ENCODE measurements at places on chromosomes 12 and 14.

GRCh38 chr14:53306911-53307310 is 153.8 kb upstream of the DDHD1 start:
- DNase-seq: peak; percentile 67

- DNase-seq: no peak
Measured at GRCh38 chr12:24752763-24753462, 196.0 kb downstream of the BCAT1 start.

- DNase-seq: no peak
Measured at GRCh38 chr12:124015494-124016461, 42.8 kb downstream of the ZNF664 start.

DNA sequence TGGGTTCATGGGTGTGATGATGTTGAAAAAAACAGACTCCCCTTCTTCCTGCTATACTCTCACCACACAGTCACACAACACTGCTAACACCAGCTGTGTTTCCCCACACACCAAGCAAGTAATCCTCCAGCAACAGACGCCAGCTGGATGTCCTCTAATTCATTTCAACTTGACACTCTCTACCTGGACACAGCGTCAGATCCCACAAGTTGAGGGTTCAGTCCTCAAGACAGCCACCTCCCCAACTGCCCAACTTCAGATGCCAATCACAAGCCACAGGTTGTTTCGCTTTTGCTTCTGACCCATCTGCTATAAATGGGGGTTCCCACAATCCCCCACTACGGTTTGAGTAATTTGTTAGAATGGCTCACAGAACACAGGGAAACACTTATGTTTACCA is 49.3 kb downstream of the TMEM30B start:
- no peak for DNase-seq

DNA sequence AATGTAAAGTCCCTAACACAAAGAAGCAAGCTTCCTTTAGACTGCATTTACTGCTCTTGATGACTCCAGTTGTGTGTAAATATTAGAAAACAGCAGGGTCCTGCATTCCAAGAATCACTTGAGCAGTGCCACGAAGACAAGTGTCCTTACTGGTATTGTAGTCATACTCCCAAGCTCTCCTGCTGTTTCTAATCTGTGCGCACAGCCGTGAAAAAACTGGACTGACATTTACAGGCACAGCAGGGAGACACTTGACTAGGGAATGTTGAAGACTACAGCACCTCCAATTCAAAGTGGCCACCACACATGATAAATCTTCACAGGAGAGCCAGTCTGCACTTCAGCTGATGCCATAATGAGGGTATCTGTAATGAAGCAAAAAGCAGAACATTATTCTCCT is 91.4 kb downstream of the VRK1 start:
- peak; percentile 9 for DNase-seq

DNA sequence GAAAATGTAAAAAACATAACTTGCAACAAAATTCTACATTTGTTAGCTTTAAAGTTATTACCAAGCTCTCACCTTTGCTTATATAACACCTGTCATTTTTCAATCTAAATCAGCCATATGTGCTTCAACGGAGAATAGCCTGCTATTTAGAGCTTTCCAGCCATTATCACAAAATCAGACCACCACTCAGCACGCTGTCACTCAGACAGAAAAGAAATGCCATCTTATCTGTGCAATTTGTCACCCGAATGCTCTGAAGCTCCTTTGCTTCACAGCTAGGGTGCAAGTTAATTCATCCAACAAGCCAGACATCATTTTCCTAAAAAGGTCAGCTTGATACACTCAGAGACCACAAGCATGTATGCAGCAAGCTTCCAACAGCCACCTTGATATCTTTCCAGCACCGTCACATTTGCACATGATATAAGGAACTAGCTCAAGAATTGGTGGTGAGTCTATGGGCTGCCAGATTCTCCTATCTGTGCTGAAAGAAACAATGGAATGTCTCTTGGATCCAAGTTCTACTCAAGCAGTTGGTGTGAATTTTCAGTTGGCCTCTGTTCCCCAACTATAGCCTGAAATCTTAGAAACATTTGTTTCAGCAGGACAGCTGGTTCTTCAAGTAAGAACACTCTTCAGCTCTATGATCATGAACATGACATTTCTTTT is 20.0 kb upstream of the IFNG-AS1 start:
- no peak for DNase-seq

GRCh38 chr12:25248137-25248536 is 2.6 kb downstream of the KRAS start:
- no peak for DNase-seq

GRCh38 chr12:127169321-127170181 is 1097.4 kb upstream of the TMEM132C start:
- no peak for DNase-seq

GRCh38 chr12:75533239-75533638 is 21.8 kb upstream of the KRR1 start:
- no peak for DNase-seq

GRCh38 chr14:92500491-92500941 is 13.1 kb upstream of the RIN3 start:
- DNase-seq: no peak

GRCh38 chr12:88833641-88834116 is 253.4 kb upstream of the KITLG start:
- peak; percentile 79 for DNase-seq

- no peak for DNase-seq
Measured at GRCh38 chr12:92639017-92639416, 63.8 kb upstream of the PLEKHG7 start.

GRCh38 chr14:64191756-64192155 is 102.4 kb downstream of the ESR2 start:
- DNase-seq: peak; percentile 93

GRCh38 chr12:122835750-122836026 is 431 bp downstream of the HIP1R start:
- no peak for DNase-seq

DNA sequence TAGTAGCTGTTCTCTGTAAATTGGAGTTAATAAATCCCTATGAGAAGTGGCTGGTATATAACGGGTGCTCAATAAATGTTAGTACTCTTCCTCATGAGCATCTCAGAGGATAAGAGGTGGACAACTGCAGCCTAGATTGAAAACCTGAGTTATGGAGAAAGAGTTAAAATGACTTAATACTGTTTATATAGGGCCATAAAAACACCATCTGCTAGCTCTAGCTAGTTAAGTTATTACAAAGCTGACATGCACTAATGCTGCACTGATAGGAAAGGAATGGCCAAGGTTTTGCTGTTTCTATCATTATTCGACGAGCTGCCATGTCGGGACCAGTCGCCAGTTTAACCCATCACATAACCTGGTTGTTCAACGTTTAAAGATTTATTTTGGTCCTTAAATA is 72.0 kb upstream of the SEL1L start:
- DNase-seq: no peak

DNA sequence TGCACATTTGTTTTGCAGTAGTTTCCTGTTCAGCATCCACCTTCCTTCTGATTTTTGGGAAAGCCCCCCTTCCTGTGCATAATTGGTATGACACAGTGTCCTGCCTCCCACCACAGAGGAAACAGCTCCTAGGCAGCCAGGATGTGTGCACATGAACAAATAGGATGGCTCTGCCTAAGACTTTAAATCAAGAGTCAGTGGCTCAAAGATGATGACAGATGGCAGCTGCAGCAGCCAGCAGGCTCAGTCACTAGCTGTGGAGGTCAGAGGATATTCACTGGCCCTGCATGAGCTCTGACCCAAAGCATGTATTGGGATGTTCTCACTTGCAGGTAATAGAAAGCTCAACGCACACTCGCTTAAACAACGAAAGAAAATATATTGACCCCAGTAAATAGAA is 90.3 kb downstream of the KCNK10 start:
- DNase-seq: no peak

- peak; percentile 6 for DNase-seq
Measured at GRCh38 chr14:72443256-72443655, 450.6 kb downstream of the DPF3 start.

DNA sequence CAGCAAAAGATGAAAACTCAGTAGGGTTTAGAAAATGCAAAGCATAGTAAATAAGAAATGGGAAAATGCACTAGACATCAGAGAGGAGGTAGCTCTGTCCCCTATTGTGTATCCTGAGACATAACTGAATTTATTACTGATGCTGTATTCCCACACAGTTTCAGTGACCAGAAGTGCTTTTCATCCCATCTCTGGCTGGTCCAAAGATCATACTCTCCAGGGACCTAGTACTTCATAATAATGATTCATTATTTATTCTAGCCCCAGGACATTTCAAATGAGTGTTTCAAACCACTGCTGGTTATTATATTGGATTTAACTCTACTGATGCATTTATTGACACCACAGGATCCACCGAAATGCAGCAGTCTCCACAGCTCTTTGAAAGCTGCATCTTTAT is 163.3 kb downstream of the PAWR start:
- no peak for DNase-seq

- DNase-seq: no peak
Measured at GRCh38 chr14:95056476-95056875, 100.9 kb downstream of the DICER1 start.

DNA sequence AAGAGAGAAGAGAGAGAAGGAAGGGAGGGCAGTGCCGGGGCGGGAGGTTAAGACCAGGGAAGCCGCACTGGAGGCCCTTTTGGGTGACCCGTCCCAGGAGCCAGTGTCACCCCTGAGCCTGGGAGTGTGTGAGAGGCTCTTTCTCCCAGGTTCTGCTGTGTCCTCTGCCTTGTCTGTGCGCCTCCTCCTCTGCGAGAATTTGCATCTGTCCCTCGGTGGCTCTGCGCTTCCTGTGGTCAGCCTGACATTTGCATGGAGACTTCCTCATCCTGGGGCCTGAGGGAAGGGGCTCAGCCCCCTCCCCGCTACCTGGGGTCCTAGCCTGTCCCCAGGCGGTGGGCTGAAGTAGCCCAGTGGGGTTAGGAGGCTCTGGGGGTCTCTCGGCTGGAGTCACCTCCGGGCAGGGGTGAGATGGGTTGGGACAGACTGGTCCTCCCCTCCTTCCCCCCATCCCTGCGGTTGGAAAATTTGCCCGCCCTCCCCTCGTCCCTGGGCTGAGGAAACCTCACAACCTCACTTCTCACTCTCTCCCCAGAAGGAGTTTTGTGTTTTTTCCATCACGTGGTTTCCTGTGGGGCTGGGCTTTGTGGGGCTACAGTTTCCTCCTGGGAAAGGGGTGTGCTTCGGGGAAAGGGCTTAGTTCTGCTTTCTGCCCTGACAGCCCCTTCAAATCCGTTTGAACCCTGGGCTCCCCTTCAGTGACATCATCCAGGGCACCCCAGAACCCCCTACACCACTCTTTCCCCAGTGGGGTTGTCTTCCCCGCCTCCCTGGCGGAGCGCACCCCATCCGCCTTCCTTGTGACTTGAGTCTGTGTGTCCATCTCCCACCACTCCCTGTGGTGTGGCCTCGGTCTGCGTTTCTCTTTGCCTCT is 2.5 kb downstream of the PTPN6 start:
- DNase-seq: peak; percentile 62

DNA sequence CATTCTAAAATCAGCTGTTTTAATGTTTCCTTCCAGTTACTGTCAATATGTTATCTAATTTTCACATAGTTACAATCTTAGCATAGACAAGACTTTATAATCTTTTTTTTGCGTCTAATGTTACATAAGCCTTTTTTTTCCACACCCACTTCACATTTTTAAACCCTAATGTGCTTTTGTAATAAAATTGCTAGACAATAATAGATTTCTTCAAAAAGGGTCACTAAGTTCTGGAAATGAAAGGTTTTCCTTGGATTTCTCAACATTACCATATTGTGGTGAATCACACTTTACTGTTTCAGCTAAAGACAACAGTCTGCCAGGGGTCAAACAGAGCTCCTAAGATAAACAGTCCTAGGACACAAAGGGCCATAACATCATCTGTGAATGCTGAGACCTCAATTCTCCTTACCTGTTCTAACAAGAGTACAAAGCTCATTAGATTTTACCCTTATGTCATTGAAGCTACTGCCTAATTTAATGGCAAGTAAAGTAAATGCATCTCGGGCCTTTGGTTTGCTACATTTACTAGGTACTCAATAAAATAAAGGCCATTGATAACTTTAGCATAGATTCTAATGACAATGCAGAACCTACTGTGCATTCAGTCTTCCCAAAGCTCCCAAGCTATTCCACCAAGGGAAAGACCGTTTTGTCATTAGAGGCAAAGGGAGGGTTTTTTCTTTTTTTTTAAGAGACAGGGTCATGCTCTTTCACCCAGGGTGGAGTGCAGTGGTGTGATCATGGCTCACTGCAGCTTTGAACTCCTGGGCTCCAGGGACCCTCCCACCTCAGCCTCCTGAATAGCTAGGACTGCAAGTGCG is 111.2 kb upstream of the SLC38A2 start:
- peak; percentile 72 for DNase-seq

GRCh38 chr12:7877420-7877819 is 4.7 kb upstream of the SLC2A14 start:
- DNase-seq: no peak

DNA sequence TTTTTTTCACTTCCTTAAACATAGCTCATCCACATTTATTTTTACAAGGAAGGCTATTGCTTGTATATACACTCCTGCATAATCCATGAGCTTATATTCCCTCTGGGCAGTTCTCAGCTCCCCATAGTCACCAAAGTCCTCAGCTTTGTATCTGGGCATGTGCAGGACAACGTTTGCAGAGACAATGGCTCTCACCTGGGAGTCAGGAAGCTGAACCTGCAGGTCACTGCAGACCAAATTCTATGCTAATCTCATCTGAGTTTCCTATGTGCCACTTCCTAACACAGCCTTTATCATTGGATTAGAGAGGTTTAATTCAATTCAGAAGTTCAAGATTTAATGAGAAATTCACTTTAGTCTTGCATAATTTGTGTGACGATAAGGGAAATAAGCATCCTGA is 131.5 kb downstream of the KCNK10 start:
- DNase-seq: no peak

GRCh38 chr14:36222952-36223468 is 46.5 kb upstream of the PTCSC3 start:
- DNase-seq: no peak

GRCh38 chr14:55131370-55132137 is 2.5 kb downstream of the LGALS3 start:
- DNase-seq: peak; percentile 14

DNA sequence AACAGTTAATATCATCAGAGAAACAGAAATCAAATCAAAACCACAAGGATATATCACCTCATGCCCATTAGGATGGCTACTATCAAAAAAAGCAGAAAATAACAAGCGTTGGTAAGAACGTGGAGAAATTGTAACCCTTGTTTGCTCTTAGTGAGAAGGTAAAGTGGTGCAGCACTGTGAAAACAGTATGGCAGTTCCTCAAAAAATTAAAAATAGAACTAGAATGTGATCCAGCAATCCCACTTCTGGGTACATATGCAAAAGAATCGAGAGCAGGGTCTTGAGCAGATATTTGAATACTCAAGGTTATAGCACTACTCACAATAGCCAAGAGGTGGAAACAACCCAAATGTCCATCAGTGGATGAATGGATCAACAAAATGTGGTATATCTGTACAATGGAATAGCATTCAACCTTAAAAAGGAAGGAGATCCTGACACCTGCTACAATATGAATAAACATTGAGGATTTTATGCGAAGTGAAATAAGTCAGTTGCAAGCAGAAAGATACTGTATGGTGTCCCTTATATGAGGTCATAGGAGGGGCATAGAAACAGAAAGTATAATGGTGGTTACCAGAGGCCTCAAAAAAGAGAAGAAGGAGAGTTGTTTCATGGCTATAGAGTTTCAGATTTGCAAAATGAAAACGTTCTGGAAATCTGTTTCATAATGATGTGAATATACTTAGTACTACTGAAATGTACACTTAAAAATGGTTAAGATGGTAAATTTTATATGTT is 131.0 kb upstream of the EEA1 start:
- no peak for DNase-seq

GRCh38 chr12:58046271-58046670 is 104.9 kb downstream of the ATP23 start:
- no peak for DNase-seq

- peak; percentile 38 for DNase-seq
Measured at GRCh38 chr14:69606258-69607184, 4.9 kb upstream of the SUSD6 start.

- no peak for DNase-seq
Measured at GRCh38 chr14:39203659-39204606, 28.9 kb downstream of the PNN start.

Data from iris pigment epithelial cell (primary cell).